Stimulated activated CD4-positive, alpha-beta T cell treated with anti-CD3 and anti-CD28 coated beads, Interleukin-1b, Interleukin-23, amount 100 ng/mL, for 4 hours (primary cell): ENCODE measurements at places on chromosomes 16 and 17.

- no peak for DNase-seq
These were observed 592.6 kb upstream of the SOX9 start for GRCh38 chr17:71528210-71528609.

- no peak for DNase-seq
These were observed 11.0 kb upstream of the KRT19 start for GRCh38 chr17:41539071-41539492.

DNA sequence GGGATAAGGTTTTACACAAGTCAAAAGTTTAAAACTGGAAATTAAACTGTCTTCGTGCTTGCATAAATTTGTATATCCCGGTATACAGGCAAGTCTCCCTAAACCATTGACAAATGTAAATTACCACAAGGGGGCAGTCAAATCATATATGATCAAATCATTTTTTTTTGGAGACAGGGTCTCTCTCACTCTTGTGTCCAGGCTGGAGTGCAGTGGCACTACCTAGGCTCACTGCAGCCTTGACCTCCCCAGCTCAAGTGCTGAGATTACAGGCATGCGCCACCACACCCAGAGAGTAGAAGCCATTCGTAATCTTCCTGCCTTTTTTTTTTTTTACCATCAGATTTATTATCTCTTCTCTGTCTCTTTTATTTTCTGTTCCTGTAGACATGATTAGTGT is 18.5 kb downstream of the TOP2A start:
- DNase-seq, result no peak

- DNase-seq, result no peak
These were observed 13.5 kb upstream of the DUS1L start for GRCh38 chr17:82079001-82079677.

DNA sequence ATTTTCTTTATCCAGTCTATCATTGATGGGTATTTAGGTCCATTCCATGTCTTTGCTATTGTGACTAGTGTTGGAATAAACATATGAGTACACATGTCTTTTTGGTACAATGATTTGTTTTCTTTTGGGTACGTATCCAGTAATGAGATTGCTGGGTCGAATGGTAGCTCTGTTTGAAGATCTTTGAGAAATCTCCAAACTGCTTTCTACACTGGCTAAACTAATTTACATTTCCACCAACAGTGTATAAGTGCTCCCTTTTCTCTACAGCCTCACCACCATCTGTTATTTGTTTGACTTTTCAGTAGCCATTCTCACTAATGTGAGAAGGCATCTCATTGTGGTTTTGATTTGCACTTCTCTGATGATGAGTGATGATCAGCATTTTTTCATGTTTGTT is 103.7 kb downstream of the GOSR1 start:
- DNase-seq, result no peak

GRCh38 chr16:59164461-59164860 is 430.3 kb upstream of the GOT2 start:
- no peak for DNase-seq

DNA sequence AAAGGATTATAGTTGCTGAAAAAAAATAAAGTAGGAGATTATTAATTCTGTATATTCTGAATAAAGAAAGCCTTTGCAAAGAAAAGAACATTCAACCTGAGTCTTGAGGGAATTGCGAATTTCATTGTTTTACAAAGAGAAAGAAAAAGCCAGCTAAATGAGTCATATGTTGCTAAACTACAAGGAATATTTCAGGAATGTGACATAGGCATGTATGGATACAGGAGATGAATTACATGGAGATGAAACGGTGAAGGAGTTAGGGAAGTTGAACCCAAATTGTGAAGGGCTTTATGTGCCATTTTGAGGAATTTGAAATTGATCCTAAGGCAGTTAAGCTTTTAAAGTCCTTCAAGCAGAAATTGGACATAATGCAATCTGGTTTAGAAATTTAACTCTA is 177.3 kb upstream of the RBL2 start:
- no peak for DNase-seq

DNA sequence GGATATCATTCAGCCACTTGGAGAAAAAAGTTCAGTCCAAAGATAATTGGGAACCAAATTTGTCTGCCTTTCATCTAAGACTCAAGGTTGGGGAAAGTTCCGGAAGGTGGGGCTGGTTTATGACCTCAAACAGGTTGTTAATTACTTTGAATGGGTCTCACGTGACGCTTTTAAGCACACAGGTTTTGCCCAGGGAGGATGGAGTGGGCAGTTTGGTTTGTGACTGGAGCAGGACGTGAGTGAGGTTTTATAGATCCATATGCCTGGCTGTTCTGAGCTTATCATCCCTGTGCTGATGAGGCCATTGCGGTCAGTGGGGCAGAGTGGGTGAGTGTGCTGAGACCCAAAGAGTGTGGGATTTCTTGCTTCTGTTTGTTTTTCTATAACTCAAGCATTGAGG is 38.7 kb upstream of the GPRC5B start:
- no peak for DNase-seq

GRCh38 chr17:40614431-40615067 is 33.1 kb downstream of the SMARCE1 start:
- no peak for DNase-seq
